Activated T-helper 2 cell treated with anti-CD3 and anti-CD28 coated beads, Interferon-gamma antibody, Interleukin-2, Interleukin-4, amounts not matched to agents 10 μg/mL and 5 μg/mL and 100 μg/mL, durations not matched to agents 14 hours and 24 hours and 36 hours (primary cell): ENCODE measurements at places on chromosomes 3 and 15. TPM values are rescaled to one million over a fixed set of nuclear protein-coding genes. Genes with fewer than 3 reads are reported as not detected.

SEMA3B gene
- 0.30 and 0.68 TPM in 2 replicates for total RNA-seq

- no peak for DNase-seq
Observed at GRCh38 chr15:51348688-51349087, 7.2 kb downstream of the GLDN start.

GRCh38 chr15:48896869-48897814, 19.2 kb downstream of the EID1 start:
- no peak for DNase-seq

DNA sequence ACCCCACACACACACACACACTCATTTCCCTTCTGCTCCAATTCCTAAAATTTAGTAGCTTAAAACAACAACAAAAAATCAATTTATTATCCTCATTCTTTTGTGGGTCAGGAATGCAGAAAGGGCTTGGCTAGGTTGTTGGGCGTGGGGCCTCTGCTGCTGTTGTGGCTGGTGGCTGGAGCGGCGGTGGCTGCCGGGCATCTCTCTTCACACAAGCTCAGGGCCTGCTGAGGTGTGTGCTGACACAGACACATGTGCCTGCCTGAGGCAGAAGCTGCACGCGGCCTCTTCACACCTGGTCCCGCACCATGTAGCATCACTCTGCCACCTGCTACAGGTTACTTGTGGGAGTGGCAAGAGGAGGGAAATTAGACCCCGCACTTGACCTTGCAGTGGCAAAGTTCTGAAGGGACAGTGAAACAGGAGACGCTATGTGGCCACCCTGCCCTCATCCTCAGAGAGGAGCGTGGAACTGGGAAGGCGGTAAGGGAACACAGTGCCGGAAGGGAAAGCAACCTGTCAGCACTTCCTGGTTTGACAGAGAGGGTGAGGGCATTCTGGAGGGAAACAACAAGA, 64.0 kb upstream of the PRR20G start:
- no peak for DNase-seq

DNA sequence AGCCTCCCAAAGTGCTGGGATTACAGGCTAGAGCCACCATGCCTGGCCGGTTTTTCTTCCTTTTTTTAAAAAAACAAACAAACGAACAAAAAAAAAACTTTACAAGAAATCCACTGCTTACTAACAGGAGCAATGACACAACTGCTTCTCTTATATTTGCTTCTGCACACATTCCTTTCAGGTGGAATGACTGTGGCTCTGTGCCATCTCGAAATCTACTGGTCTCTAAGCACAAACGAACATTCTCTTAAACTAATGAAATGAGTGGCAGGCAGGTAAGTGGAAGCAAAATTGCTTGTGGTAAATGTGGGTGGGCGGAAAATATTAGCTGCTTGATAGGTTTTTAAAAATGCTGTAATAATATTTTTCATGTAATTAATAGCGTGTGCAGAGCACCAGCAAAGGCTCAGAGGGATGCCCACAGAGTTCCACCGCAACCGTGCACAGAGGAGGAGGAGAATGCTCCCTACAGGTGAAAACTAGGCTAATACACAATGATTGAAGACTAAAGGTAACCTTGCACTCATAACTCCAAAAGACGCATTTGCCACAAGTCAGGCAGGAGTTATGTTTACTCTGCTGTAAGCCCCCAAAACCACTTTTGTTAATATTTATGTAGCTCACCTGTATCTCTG, 77.4 kb downstream of the LSAMP start:
- no peak for DNase-seq

DNA sequence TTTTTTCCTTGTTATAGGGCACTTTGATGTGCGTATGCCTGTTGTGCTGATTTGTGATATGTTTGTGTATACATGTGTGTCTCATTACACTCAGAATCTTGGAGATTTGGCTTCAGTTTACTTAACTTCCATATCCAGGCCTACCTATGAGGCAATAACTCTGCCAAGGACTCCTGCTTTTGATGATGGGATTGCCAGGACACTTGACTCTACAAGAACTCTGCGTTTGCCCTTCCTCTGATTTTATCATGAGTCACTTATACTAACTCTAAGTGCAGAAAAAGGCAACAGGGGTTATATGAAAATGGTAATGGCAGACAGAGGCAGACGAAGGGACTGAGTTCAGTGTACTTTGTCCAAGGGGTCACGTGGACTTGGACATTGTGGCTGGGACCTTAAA, 33.6 kb downstream of the MCTP2 start:
- DNase-seq = no peak

C2CD4A gene
- not detected in 2 replicates for total RNA-seq

DNA sequence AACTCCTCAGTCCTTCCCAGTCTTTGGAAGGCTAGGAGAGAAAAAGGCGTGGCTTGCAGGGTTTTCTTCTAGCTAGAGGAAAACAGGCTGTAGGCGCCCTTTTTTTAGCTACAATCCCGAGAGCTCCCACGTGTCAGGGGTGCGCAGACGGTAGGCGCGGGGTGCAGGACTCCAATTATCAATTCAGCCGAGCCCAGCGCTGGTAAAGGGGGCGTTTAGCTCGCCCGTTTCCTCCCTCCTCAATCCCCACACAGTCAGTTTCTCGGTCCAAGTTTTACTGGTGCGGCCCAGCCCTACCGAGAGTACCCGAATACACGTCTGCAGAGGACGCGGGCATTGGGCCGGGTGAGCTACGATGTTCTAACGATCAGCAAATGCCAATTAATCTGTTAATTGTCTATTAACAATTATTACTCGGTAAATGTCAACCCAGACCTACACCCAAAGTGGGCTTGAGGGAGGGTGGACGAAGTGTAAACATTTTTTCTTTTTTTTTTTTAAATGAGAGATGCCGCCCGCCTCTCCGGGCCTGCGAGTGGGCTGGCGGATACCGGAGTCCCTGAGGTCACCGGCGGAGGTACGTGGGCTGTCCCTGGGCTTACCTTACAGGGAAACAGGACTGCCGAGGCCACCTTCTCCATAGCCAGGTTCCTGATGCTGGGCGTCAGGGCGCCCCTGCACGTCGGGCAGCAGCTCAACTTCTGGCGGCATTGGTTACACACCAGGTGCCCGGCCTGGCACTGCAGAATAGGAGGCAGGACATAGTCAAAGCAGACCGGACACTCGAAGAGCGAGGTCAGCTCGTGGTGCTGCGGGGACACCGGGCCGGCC, 923 bp downstream of the SIAH2 start:
- DNase-seq = no peak

DNA sequence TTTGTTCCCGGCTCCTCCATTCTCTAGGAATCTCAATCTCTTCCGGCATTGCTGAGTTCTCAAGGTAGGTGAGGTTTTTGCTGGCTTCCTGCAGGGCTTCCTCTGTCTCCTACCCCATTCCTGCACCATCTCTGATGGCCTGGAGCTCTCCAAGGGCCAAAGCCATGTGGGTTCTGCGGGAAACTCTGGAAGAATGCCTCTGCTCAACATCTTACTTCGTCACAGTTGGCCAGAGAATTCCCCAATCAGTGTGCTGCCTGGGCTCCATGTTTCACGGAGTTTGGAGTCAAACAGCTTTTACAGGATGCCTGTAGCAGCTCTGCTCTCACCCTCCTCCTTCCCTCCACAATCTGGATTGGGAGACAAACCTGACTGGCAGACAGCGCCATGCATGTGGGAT, 253.9 kb upstream of the HES1 start:
- DNase-seq = no peak

- no peak for DNase-seq
Observed at GRCh38 chr3:170815340-170815739, 54.7 kb downstream of the RPL22L1 start.

DNA sequence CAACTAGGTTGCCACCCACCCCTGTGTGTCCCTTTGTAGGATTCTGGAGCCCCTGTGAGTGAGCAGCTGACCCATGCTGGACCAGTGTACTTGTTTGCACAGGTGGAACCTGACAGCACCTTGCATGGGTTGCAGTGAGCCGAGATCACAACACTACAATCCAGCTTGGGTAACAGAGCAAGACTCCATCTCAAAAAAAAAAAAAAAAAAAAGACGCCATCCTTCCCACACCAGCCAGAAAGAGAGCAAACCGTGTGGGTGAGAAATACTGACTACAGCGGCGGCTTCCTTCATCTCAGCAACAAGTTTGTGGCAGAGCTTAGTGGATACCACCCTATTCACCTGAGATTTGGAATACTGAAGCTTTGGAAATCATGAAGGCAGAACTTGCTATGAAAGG, 746 bp upstream of the CD80 start:
- DNase-seq = no peak

DNA sequence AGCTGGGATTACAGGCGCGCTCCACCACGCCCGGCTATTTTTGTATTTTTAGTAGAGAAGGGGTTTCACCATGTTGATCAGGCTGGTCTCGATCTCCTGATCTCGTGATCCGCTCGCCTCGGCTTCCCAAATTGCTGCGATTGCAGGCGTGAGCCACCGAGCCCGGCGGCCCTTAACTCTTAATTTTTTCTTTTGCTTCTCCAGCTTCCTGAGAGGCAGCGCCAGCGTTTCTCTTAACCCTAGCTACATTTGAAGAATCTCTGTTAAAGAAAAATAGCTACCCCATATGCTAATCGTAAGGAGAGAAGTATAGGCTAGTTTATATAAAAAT, 465 bp upstream of the GK5 start:
- no peak for DNase-seq

ARHGAP31 gene
- total RNA-seq = 13.2 and 14.0 TPM in 2 replicates

DNA sequence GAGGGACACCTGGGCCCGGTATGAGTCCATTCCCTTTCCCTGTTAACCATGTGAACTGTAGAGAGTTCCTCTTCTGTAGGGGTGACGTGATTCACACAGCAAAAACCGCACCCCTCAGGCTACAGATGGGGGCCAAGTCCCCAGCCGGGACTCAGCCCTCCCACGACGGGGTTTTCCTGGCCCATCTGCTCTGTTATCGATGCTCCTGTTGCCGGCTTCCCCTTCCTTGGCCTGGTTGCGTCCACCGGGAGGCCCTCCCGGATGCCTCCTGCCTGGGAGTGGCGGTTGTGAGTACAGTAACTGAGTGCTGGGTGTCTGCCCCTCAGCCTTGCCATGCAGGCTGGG, 817 bp upstream of the PLXNA1 start:
- no peak for DNase-seq

GRCh38 chr3:192187485-192188051, 539.8 kb downstream of the FGF12 start:
- DNase-seq = no peak

PP2D1 gene
- total RNA-seq = not detected in 2 replicates

DNA sequence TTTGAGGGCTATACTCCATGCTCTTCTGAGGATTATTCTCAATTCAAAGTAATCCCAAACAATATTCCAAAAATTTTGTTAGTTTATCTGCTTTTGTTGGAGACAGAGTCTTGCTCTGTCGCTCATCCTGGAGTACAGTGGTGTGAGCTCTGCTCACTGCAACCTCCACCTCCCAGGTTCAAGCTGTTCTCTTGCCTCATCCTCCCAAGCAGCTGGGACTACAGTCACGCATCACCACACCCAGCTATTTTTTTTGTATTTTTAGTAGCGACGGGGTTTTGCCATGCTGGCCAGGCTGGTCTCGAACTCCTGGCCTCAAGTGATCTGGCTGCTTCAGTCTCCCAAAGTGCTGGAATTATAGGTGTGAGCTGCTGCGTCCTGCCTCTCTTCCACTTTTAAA, 39.1 kb downstream of the MEF2A start:
- DNase-seq = no peak

PLAAT1 gene
- total RNA-seq = not detected in 2 replicates

DNA sequence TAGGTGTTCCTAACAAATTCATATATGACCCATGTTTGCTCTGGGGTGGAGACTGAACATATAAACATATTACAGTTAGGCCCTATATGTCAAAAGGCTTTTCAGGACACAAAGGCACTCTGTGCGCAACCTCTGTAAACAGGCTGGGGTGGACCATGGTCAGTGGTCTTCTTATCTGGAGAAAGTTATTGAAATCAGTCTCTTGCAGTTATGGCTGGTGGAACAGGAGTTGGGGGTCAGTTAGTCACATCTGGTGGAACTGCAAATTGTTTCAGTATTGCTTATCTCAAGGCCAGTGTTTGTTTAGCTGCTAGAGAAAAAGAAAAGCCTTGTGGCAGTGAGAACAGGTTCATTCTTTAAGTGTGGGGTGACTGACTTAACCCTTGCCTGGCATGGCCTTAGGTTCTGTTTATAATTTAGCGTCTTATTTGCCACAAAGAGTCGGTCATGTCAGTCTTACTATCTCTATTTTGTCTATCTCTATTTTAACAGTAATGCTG, 5.9 kb upstream of the GP9 start:
- no peak for DNase-seq

DNA sequence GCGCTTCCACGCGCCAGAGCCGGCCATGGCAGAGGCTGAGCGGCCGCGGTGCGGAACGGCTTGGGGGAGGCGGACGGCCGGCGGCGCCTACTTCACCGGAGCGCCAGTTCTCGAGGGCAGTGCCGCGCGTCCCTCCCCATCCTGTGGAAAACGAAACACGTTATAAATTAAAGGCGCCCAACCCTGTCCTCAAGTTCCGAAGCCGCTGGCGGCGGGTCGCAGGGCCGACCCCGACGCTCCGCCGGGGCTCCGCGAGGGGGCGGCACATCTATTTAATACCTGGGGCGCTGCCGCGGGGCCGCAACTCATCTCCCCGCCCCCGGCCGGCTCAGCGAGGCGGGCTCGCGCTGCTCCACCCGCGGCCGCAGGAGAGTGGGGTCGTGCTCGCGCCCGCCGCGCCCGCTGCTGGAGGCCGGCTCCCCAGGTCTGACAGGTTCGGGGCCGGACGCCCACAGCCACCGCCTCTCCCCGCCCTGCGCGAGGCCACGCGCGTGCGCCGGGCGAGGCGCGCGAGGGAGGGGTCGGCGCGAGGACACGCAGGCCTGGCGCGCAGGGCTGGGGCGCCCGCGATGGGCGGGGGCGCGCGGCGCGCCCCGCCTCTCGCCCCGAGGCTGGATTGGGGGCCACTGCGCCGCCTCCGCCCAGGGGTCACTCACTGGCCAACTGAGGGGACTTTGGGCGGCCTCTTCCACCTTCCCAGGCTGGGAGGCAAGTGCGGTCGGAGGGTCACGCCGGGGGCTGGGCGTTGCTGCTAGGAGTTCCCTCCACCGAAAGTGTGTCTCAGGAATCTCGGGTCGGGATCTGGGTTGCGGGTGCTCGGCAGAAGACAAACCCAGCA, at the start of gene SLC30A4:
SLC30A4 (minus strand) TSS at position 428 of the 838 bp plus-strand sequence; CDS start at position 27, 401 bp downstream.
- DNase-seq = peak; percentile 53

FGF12 gene
- not detected in 2 replicates for total RNA-seq

DNA sequence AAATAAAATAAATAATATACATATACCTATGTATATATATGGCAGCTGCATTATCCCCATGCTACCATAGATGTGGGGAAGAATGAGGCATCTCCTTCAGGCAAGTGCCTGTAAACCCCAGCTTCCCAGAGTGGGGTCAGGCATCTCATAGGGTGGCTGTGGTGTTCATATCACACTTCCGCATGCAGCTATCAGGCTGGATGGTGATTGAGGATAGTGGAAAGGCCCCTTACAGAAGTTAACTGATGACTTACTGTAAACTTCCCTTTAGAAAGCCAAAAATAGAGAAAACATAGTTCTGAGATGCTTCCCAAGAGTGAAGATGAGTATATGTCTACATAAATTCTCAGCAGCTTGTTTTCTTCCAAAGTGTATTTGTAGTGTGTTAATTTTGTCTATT, 3.5 kb upstream of the PP2D1 start:
- no peak for DNase-seq

- no peak for DNase-seq
Observed at GRCh38 chr3:109047366-109047765, 70.6 kb downstream of the MORC1 start.

- peak; percentile 60 for DNase-seq
Observed at GRCh38 chr15:74845208-74845568, 2.2 kb upstream of the ULK3 start.

- DNase-seq = no peak
Observed at GRCh38 chr3:28940994-28941393, 339.9 kb upstream of the RBMS3 start.

ACTC1 gene
- total RNA-seq = not detected in 2 replicates
